Activated CD4-positive, alpha-beta memory T cell treated with anti-CD3 and anti-CD28 coated beads, Interleukin-2, amount 10 ng/mL, durations not matched to agents 7 days and 5 days (primary cell): ENCODE measurements at places on chromosomes 2 and 18. TPM values are rescaled to one million over a fixed set of nuclear protein-coding genes. Genes with fewer than 3 reads are reported as not detected.

- DNase-seq: no peak
These were observed 169.2 kb upstream of the NCK2 start for GRCh38 chr2:105575499-105576025.

- DNase-seq: no peak
These were observed 681 bp upstream of the NRP2 start for GRCh38 chr2:205681401-205682238.

Gene LHCGR
- not detected for total RNA-seq

Gene SERPINB5
- total RNA-seq: not detected

Gene GPBAR1
- total RNA-seq: 0.75 TPM
